ENCODE measurements at places on chromosomes 11 and 22.

- no peak for DNase-seq
Observed at GRCh38 chr22:38718414-38718813, 12.7 kb downstream of the GTPBP1 start.

- DNase-seq, result no peak
Observed at GRCh38 chr11:56497010-56497409, 5.8 kb upstream of the OR5M8 start.

- DNase-seq, result no peak
Observed at GRCh38 chr11:35099278-35100012, 39.5 kb upstream of the CD44 start.

DNA sequence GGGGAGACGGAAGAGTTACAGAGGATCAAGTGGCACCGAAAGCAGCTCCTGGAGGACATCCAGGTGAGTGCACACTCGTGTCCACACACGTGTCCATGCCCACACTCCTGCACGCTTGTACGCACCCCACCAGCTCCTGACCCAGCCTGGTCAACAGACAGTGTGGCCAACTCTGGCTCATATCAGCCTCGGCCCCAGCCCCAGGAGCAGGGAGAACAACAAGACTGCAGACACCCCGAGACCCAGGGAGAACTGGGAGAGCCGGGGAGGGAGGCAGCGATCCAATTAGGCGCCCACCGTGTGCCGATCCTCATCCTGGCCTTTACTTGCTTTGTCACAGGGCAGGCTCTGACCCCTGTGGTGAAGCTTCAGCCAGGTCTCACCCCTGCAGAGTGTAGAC lies 10.3 kb downstream of the CYTH4 start:
- DNase-seq, result no peak

DNA sequence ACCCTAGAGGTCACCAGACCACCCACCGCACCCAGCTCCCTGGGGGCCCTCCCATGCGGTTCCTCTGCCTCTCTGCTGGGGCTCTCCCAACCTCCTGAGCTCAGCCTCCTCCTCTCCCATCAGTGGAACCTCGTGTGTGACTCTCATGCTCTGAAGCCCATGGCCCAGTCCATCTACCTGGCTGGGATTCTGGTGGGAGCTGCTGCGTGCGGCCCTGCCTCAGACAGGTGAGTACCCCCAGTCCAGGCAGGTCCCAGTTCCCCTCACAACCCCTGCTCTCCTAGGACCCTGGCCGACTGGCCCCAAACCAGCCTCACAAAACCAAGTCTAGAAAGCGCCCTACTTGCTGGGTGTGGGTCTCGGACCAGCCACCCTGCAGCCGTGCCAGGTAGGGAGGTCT lies 1.6 kb downstream of the SLC22A12 start:
- DNase-seq, result no peak

- DNase-seq, result no peak
Observed at GRCh38 chr11:40099426-40100161, 1359.9 kb downstream of the LRRC4C start.

GRCh38 chr22:35627267-35628041 lies 10.3 kb upstream of the MB start:
- DNase-seq, result peak; percentile 22

DNA sequence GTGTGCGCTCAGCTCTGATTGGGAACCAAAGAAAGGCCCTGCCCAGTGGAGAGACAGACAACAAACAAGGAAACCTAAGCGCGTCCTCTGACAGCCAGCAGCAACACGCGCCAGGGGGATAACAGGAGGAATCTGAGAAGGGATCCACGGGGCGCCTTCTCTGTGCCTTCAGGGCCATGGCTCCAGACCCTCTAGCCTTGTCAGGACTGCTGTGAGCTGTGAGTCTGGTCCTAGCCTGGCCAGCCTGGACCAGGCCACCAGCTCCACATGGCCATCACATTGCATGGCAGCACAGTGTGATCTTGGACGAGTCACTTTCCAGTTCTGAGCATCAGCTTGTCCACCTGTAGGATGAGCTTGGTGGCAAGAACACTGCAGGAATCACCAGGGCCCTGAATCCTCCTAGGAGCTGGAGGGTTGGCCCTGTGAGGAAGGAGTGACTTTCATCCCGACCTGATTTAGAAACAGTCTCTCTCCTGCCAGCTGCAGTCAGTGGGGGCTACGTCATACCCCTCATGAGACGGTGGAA lies 11.8 kb upstream of the MGAT3 start:
- DNase-seq, result no peak

- DNase-seq, result no peak
Observed at GRCh38 chr11:33774736-33775466, 581 bp upstream of the FBXO3 start.

DNA sequence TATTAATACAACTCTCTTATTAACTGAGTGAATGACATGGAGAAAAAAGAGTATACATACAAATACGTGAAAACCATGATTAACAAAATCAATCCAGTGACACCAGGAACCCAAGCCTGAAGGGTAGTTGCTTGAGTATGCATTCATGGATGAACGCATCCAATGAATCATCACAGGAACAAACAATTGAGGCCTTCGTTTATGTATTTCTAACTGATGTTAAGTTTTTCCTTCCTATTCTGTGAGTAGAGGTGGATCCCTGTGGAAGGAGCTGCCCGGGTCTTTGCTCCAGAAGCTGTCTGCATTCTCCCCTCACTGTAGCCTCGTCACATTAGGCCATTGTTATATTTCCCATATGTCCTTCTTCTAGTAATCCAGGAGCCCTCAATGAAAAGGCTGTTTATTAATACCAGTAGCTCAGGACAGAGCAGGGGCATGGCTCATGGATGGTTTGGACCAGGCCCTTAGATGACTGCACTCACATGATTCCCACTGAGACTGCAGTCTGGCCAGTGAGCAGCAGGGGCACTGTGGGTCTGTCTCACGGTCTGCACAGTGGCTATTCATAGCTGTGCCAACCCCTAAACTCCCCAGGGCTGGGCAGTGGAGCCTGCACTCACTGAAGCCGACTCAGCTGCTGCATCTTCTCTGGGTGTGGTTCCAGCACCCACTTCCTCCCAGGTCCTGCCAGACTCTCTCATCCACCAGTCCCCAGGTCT lies 128.1 kb upstream of the TOP3B start:
- peak; percentile 7 for DNase-seq

- no peak for DNase-seq
Observed at GRCh38 chr11:69086152-69087132, 37.7 kb downstream of the TPCN2 start.

- DNase-seq, result no peak
Observed at GRCh38 chr22:33274214-33275072, 216.3 kb upstream of the SYN3 start.

GRCh38 chr22:35403356-35403755 lies 3.4 kb downstream of the MCM5 start:
- no peak for DNase-seq

- DNase-seq, result no peak
Observed at GRCh38 chr22:36465232-36466021, 16.0 kb downstream of the TXN2 start.
